Naive thymus-derived CD8-positive, alpha-beta T cell (primary cell): ENCODE measurements at places on chromosomes 7 and 10.

GRCh38 chr7:2640482-2640830 is 8.7 kb downstream of the TTYH3 start:
- DNase-seq: no peak

GRCh38 chr10:5813341-5814109 is at the start of gene GDI2:
Gene GDI2, minus strand, starts transcription at chr10:5813434. Its CDS starts 176 bp downstream, at chr10:5813258.
- DNase-seq: peak; percentile 95

- no peak for DNase-seq
Observed at GRCh38 chr10:91537614-91538383, 95.1 kb downstream of the PPP1R3C start.

GRCh38 chr10:16901106-16901505 is 83.9 kb upstream of the RSU1 start:
- DNase-seq: no peak

DNA sequence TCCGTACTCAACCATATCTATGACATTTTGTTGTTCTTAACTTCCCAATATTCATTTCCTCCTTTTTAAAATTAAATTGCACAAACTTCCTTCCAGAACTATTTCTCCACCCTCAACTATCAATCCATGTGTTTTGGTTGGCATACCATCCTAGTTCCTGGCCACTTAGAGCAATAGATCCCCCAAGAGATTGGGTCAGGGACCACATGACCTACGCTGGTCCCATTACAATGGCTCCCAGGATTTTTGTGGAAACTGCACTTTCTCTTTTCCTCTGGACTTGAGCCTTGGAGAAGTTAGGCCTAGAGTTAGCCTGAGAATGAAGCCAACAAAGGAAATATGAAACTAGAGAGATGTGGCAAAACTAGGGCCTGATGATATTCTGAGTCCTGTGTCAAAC is 55.7 kb upstream of the CASD1 start:
- DNase-seq: no peak

DNA sequence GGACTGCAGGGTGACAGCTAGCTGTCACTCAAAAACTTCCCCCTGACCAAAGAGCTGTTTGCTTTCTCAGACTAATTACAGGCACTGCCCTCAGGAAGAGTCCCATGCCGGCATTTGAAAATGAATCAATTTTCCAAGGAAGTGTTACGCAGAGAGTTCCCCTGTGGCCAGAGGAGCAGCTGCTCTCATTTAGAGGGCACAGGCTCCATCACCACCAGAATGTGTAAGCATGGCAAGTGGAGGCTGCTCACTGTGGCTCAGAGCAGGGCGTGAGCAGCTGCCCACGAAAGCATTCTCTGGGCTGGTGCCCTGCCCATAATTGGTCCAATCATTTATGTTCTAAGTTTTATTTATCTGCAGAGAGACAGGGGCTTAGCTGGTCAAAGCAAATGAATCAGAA is 202.2 kb downstream of the RAMP3 start:
- no peak for DNase-seq

DNA sequence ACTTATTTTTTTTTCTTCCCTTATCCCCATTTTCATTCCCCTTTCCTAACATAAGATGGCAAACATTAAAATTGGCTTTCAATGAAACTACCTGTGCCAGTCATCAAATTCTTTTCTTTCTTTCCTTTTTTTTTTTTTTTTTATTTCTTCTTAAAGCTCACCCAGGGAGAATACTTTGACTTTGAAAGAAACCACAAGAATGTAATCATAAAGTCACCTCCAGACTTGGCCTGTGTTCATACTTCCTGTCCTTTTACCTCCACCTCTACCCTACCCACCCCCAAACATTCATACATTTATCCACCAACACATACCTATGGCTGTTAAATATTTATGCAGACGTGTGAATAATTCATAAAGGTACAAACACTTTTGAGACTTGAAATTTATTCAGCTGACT is 254.6 kb downstream of the SLC25A13 start:
- DNase-seq: no peak

DNA sequence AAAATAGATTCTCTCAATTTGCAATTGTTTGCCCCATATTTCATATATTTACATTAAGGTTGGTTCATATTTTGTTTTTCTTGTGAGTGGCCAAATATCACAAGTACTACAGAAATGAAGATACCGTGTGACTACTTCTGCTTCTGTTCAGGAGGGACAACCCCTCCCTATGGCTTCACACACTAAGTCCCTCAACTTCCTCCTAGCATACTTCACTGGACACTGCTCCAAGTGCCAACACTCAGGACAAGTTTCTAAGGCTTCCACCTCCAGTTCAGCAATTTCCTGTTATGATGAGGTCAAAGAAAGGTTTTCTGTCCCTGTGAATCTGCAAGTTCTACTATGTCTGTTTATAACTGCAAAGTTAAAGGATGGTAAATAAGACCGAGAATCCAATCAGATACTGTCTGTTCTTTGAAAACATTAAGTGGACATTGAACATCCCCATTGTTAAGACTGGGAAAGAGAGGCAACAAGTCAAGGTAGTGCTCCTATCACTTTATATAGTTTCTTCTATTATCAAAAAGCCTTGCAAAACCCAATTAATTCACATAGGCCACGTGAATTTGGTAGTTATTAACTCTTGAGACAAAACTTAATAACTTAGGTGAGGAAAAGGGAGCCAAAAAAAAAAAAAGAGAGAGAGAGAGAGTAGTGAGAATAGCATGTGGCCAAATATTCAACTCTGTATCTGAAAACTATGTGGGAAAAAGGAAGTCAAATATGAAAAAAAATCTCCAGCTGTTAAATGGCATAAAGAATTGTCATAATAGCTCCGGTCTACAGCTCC is 81.3 kb upstream of the DKK1 start:
- no peak for DNase-seq

DNA sequence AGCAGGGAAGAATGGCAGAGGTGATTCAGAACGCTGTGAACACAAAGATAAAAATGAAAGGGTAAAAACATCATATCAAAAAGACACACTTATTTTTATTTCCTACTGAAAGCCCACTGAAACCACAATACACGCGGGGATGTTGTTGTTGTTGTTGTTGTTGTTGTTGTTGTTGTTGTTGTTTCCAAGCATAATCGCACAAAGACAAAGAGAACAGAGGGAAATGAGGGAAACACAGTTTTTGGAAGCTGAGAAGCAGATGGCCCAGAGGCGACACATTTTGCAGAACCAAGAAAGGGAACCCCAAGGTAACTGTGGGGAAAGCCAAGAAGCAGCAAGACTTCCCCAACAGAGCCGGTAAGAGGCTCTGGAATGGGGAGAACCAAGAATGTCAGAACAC is 113.9 kb downstream of the PARD3 start:
- no peak for DNase-seq

DNA sequence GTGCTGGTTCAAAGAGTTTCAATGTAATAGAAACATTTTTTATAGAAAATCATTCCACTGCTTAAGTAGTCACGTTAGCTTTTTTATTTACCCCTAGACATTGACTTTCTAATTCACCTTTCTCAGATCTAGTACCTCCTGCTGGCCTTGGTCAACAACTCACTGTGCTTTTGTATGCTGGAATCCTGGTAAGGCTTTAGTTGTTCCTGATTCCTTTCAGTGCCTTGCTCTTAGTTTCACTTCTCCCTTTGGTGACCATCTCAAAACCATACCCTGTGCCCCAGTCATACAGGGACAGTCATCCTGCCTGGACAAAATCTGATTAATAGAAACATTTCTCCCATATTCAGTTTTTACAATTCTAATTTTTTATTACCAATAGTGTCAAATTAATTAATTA is 130.2 kb downstream of the GPR37 start:
- no peak for DNase-seq
